ENCODE measurements at places on chromosomes 3 and 15. TPM values are rescaled to one million over a fixed set of nuclear protein-coding genes. Genes with fewer than 3 reads are reported as not detected.

The GCHFR gene
- total RNA-seq = 2.4 TPM

The C15orf40 gene
- 10.3 TPM for total RNA-seq

The GOLGA8J gene
- 0.13 TPM for total RNA-seq

The CISH gene
- total RNA-seq = 0.53 TPM

The P2RY13 gene
- total RNA-seq = not detected

The TM4SF18 gene
- total RNA-seq = 2.7 TPM

The PAK2 gene
- total RNA-seq = 38.0 TPM

The CCNDBP1 gene
- total RNA-seq = 65.0 TPM

The FANCD2OS gene
- not detected for total RNA-seq

The TATDN2 gene
- total RNA-seq = 10.8 TPM

The BNC1 gene
- 0.13 TPM for total RNA-seq

The CCK gene
- total RNA-seq = 0.19 TPM

The INSYN1 gene
- 3.0 TPM for total RNA-seq

The GTF2A2 gene
- total RNA-seq = 20.8 TPM

The C3orf62 gene
- total RNA-seq = 1.1 TPM

The FETUB gene
- total RNA-seq = not detected

The TMEM42 gene
- 22.3 TPM for total RNA-seq

The LEKR1 gene
- total RNA-seq = 0.26 TPM

The C3orf20 gene
- total RNA-seq = 0.13 TPM

The MELTF gene
- total RNA-seq = 1.7 TPM

The CXCR6 gene
- total RNA-seq = not detected

The KLF15 gene
- total RNA-seq = 2.9 TPM

The PYDC2 gene
- 0.68 TPM for total RNA-seq

The CLDN16 gene
- not detected for total RNA-seq
